ENCODE measurements at places on chromosomes 1 and 21.

GRCh38 chr1:235295902-235296350 lies 32.1 kb downstream of the ARID4B start:
- no peak for DNase-seq

GRCh38 chr1:228222548-228222947 lies 14.7 kb downstream of the OBSCN start:
- DNase-seq, result no peak

DNA sequence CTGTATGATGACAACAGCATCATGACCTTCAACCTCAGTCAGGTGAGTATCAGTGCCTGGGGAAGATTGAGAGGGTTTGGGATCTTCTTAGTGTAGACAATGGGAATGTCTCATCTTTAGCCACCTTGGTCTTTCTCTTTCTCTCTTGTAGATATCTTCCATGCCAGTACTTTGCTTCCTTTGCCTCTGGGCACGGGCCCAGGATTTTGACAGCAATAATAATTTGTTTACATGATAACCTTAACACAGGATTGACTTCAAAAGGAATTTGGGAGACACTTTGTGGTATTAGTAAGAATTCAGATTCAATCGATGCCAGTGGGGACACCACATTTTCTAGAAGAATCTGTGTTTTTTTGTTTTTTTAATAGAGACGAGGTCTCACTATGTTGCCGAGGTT lies 12.1 kb upstream of the PIGV start:
- DNase-seq, result no peak

GRCh38 chr1:154575147-154575927 lies 7.8 kb downstream of the CHRNB2 start:
- DNase-seq, result no peak

- DNase-seq, result no peak
These were observed 4.4 kb downstream of the KIF17 start for GRCh38 chr1:20713440-20713839.

- no peak for DNase-seq
These were observed 11.9 kb downstream of the SH2D2A start for GRCh38 chr1:156804572-156805243.

- no peak for DNase-seq
These were observed 1.2 kb upstream of the LRRC53 start for GRCh38 chr1:74513411-74514300.

- DNase-seq, result peak; percentile 66
These were observed 21.1 kb downstream of the ERRFI1 start for GRCh38 chr1:8004803-8005573.

- DNase-seq, result no peak
These were observed 30.5 kb upstream of the ACOT11 start for GRCh38 chr1:54517496-54517895.

DNA sequence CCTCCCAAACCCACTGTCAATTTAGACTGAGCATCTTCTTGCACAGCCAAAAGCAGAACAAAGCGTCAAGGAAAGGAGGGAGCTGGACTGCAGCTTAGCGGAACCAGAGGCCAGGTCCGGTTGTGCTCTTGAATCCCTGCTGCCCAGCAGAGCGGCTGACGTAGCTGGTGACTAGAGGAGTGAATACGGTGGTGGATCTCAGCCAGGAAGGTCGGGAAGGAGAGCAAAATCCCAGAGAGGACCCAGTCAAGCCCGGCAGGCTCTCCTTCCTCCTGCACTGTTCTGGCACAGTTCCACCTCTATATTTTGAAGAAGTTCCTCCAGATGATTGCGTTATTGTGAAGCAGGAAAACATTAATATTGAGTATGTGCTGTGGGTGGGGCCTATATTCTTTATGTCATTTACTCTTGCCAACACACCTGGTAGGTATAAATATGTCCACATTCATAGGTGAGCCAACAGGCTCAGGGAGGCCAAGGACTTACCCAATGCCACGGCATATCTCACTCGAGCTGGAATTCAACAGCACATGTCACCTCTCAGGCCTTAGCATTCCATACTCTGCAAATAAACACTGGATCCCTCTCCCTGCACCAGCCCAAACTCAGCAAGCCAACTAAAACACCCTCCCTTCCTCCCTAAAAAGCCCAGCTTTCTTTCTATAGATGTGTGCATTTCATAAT lies 23.6 kb upstream of the ABCB10 start:
- DNase-seq, result no peak

DNA sequence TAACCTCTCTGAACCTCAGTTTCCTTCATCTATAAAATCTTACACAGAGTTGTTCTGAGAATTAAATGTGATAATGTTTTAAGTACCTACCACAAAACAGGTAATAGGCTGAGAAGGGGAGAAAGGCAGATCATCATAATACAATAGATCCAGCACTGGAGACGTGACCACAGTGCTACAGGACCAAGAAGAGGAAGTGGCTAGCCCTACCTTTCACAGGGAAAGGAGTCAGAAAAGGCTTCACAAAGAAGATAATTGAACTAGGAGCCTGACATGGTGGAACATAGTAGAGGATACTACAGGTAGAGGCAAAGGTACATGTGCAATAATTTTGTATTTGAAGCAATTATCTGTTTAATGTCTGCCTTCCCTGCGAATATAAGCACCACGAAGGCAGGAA lies 45.1 kb downstream of the ERI3 start:
- DNase-seq, result no peak

- DNase-seq, result no peak
These were observed 307.9 kb downstream of the HLX start for GRCh38 chr1:221187174-221187573.

- no peak for DNase-seq
These were observed 34.0 kb downstream of the ST6GALNAC5 start for GRCh38 chr1:76901158-76901767.

DNA sequence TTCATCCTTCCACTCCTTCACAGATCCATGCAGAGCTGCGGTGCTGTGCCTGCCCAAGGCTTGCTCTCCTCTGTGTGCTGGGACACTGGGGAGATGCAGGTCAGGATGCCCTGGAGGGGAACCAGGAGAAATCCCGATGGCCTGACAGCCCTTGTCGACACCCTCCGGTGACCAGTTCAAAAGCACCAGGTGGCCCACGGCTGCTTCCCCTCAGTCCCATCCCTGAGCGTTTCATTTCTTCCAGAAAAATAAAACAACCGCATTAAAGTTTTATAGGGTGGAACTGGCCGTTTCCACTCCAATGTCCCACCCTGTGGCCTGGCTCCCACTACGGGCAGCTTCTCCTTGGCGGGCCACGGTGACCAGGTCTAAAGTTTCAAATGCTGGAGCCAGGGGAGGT lies 48.3 kb downstream of the SLC66A1 start:
- no peak for DNase-seq

GRCh38 chr1:55179177-55179835 lies 35.9 kb downstream of the USP24 start:
- DNase-seq, result no peak

- no peak for DNase-seq
These were observed 14.6 kb downstream of the PALMD start for GRCh38 chr1:99660496-99660895.

DNA sequence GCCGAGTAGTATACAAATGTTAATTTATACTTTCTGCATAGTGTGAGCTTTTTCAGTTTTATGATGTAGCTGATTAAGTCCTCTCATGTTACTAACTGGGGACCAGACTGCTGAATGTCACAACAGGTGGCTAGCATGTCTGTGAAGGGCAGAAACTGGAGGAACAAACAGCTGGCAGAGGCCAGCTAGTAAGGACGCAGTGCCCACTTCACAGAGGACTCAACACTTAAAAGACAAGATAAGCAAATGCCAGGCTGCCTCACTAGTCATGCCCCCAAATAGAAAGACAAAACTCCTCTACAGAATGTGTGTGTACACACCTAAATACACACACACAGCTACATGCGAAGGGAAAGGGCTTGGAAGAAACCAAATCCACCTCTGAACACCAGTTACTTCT lies 73.8 kb upstream of the ZNF678 start:
- DNase-seq, result no peak

- DNase-seq, result no peak
These were observed 113.0 kb downstream of the WDR3 start for GRCh38 chr1:118042501-118042900.

- no peak for DNase-seq
These were observed 1.2 kb downstream of the PIK3C2B start for GRCh38 chr1:204493145-204493983.

DNA sequence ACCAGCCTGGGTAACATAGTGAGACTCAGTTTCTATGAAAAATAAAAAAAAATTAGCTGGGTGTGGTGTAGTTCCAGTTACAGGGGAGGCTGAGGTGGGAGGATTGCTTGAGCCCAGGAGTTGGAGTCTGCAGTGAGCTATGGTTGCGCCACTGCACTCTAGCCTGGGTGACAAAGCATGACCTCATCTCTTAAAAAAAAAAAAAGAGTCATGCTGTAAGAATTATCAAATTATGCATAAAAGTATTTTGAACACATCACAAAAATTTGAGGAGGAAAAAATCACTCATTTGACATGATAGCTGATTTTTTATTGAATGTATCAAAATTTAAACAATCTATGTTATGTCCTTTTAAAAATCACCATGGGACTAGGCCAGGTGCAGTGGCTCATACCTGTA lies 17.8 kb downstream of the CCDC30 start:
- DNase-seq, result no peak

DNA sequence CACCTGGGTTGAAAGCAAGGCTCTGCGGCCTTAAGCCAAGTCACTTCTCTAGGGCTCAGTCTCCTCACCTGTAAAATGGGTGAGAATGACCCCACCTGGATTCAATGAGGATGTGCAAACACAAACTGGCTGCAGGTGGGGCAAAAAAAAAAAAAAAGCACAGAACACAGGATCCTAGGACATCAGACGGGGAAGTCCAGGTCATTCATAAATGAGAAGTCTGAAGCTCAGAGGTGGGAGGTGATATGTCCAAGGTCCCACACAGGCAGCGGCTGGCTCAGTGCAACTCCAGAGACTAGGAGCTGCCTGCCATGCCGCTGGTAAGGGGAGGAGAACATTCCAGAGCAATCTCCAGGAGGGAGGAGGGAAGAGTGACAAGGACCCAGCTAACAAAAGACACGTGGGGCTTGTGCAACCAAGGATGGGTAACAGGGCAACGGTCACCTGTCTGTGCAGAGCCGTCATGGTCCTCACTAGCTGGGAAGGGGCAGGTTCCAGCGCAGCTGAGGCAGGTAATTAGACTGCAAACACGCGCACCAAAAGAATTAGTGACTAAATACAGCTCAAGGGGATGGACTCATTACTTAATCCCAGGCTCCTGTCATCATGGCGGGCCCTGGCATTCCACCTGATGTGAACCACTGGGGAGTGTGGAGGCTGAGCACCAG lies 19.5 kb downstream of the IFFO2 start:
- no peak for DNase-seq

- DNase-seq, result no peak
These were observed 246.7 kb downstream of the MRPL39 start for GRCh38 chr21:25360593-25360992.

GRCh38 chr1:36650200-36651065 lies 167.7 kb upstream of the CSF3R start:
- no peak for DNase-seq

GRCh38 chr1:153957744-153958110 lies 685 bp downstream of the CRTC2 start:
- DNase-seq, result no peak

- no peak for DNase-seq
These were observed 661 bp downstream of the GBP4 start for GRCh38 chr1:89198081-89198480.

DNA sequence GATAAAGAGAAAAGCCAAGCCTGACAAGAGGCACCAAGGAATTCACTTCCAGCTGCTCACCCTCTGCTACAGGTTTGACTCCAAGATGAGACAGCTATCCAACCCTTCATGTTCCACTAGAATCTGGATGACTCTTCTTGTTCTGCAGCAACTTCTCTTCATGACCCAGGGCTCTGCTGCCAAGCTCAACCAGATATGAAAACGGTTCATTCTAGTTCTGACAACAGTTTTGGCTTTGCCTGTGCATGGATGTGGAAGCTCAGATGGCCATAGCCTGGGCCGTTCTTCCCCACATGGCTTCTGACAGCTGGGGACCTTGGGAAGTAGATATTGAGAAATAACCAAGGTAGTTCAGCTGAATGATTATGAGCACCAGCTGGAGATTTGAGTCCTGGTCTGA lies 13.7 kb downstream of the PI4KB start:
- DNase-seq, result no peak

- no peak for DNase-seq
These were observed 2.8 kb downstream of the LAPTM5 start for GRCh38 chr1:30754684-30755171.

DNA sequence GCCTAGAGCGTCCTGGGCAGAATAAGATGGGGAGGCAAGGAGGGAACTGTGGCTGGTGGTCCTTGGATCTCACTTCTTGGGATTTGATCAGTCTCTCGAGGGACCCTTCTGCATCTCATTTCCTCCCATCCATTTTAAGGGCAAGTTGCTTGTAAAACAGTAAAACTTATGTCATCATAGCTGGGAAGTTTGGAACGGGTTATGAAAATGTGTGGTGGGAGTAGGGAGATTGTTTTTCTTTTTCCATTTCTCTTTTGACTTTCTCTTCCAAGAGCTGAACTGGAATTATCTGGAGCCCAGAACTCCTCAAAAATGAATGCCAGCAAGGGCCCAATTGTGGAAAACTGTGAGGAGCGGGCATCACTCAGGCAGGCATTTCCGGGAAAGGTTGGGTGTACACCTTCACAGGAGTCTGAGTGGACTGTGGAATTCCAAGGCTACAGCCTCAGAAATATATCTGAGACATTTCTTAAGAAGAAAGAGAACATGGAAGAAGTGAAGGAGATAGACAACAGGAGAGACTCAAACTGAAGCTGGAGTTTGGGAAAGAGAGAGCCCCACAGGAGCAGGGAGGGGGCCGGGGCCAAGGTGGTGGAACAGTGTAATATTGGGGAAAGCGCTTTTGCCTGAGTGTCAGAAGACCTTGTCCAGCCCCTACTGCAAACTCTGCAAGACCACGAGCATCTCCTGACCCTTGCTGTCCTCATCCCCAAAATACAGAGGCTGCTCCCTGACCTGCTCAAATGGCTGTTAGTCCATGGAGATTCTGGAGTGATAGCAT lies 185.1 kb downstream of the FOXD2 start:
- no peak for DNase-seq

DNA sequence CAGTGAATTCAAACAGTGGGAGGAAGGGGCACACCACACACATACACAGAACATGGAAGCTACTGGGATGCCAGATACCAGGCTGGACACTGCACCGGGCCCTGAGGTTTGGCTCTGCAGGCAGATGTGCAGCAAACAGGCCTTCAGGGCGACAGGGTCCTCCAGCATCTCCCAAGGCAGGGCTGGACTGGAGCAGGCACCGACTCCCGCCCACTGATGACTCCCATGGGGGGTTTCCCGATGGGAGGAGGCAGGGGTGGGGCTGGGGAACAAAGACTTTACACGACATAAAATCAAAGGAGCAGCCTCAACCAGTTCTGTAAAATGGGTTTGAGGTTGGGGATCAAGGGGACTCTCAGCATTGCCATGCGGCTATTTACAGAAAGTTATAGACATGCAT lies 118.1 kb downstream of the SYT2 start:
- no peak for DNase-seq

DNA sequence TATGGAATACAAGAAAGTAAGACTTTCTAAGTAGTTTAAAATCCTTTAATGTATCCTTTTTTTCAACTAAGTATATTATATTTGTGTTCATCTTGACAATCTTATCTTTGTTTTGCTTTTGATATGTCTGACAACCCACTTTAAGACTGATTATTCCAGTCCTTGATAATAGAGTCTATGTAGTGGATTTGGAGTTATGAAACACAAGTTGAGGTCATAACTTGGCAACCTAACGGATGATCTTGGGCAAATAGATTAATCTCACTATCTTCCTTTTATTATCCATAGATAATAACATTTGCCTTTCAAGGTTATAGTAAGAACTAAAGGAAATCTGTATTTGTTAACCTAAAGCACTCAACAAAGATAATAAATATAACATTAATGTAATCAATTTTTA lies 4.8 kb upstream of the GBP2 start:
- no peak for DNase-seq
